ENCODE measurements at places on chromosomes 4 and X.

- no peak for DNase-seq
These were observed 1367.1 kb downstream of the STIM2 start for GRCh38 chr4:28227764-28228163.

- DNase-seq: no peak
These were observed 201.4 kb downstream of the SPOCK3 start for GRCh38 chr4:167032871-167033270.

GRCh38 chrX:13053171-13053570 is 8.8 kb upstream of the FAM9C start:
- no peak for DNase-seq

DNA sequence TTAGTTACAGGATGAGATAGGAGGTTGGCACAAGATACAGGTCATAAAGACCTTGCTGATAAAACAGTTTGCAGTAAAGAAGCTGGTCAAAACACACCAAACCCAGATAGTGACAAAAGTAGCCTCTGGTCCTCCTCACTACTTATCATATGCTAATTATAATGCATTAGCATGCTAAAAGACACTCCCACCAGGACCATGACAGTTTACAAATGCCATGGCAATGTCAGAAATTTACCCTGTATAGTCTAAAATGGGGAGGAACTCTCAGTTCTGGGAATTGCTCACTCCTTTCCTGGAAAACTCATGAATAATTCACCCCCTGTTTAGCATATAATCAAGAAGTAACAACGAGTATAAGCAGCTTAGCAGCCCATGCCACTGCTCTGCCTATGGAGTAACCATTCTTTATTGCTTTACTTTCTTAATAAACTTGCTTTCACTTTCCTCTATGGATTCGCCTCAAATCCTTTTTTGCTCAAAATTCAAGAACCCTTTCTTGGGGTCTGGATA is 1254.4 kb downstream of the PCDH7 start:
- no peak for DNase-seq

DNA sequence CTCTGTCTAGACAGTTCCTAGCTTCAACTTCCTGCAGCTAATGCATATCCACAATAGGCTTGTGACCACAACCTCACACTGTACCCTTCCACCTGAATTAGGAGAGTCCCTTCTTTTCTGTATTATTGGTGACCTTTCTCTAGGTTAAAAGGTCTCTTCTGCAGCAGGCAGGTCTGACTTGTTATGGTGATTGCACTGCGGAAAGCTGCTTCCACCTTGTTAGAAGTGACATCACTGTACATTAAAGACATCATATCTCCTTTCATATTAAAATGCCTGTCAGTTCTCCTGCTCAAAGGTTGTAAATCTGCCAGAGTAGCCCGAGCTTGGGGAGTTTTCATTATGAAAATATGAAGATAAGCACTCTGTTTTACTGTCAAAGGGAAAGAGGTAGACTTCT is 21.5 kb upstream of the LSM6 start:
- DNase-seq: no peak

DNA sequence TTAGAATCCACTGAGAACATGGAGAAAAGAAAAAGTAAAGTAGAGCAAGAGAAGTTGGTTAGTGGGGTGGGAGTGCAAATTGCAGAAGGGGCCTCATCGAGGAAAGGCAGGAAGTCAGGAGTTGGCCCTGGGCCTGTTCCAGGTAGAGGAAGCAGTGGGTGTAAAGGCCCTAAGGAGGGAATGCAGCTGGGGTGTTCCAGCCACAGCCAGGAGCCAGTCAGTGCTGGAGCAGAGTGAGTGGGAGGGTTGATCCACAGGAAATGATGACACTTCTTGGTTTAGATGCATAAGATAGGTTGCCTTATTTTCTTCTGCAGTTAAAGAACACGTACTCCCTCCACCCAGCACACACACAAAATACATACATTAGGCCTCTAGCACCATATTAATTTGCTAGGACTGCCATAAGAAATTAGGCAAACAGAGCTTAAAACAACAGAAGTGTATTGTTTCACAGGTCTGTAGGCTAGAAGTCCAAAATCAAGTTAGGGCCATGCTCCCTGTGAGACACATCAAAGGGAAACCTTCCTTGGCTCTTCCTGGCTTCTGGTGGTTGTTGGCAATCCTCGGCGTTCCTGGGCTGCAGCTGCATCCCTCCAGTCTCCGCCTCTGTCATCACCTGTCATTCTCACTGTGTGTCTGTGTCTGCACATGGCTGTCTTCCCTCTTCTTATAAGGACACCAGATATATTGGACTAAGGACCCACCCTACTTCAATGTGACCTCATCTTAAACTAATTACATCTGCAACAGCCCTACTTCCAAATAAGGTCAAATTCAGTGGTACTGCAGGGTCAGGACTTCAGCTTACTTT is 205.9 kb downstream of the AASDH start:
- no peak for DNase-seq

DNA sequence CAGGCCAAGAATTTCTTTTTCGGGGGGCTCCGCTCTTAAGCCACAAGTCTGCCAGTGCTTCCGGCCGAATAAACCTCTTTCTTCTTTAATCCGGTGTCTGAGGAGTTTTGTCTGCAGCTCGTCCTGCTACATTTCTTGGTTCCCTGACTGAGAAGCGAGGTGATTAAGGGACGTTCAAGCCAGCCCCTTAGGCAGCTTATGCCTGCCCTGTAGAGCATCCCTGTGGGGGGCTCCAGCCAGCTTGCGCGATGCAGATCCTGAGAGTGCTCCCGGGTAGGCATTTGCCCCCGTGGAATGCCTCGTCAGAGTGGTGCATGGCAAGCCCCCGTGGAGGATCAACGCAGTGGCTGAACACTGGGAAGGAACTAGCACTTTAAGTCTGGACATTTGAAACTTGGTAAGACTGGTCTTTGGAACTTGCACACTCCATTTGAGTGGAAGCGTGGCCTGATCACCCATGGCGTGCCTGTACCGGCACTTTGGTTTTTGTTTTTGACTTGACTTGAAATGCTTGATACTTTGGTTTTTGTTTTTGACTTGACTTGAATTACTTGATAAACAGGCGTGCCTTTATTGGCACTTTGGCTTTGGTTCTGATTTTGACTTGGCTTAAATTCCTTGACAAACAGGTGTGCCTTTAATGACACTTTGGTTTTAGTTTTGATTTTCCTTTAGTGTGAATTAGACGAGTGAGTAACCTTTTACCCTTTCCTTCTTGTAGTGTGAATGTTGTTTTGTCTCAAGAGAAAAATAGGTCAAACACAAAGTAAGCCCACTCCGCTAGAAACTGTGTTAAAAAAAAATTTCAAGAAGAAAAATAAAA is 6.1 kb downstream of the ACOX3 start:
- no peak for DNase-seq

DNA sequence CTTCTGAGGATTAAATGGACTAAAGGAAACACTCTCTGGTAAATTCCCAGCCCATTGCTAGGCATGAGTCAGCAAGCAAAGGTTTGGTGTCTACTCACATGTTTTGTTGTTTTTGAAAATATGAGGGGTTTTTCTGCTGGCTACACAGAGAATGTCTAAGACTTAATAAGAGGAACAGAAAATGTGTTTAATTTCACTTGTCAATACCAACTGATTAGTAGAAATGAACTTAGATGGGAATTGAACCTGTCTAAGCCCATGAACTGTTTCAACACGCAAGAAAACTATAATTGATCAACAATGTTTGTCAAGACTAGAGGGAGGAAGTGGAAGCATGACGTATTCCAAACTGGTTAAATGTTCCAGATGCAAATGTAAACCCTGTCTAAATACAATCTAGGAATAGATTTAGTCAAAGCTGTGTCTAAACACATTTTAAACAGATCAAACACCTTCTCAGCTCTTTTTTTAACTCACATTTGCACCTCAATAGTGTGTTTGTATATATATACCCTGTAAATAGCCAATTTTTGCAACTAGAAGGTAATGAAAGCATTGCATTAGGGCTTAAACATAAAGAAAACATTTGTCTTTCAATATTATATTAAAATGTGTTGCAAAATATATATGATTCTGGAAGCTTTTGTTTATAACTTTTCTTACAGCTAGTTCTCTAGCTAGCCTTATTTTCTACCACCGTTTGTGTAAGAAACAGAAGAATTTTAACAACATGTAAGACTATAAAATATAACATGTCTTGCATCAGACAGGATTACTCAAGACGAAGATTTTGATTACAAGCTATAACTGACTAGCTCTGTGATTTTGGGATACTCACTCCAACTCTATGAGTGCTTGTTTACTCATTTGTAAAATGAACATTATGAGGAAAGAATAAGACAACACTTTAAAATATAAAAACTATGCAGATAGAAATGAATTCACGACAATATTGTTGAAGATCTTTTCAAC is 607.8 kb downstream of the FSTL5 start:
- DNase-seq: no peak

DNA sequence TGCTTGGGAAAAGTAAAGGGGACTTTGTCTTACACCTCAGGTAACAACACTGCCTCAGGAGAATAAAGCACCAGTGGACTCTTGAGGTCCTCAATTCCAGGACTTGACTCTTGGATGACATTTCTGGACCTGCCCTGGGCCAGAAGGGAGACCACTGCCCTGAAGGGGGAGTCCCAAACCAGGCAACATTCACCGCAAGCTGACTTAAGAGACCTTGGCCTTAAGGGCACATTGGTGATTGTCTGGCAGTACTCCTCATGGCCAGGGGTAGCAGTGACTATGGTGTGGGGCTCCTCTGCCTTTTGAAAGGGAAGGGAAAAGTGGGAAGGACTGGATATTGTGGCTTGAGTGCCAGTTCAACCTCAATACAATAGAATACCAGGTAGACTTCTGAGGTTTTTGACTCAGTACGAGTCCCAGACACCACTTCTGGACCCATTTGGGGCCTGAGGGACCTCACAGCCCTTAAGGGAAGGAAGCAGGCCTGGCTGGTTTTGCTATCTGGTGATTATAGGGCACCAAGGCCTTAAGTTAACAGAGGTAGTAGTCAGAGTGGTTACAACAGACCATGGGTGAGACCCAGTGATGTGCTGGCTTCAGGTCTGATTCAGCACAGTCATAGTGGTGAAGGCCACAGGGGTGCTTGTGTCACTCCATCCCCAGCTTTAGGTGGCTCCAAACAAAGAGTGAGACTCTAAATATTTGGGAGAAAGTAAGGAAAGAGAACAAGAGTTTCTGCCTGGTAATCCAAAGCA is 121.2 kb upstream of the TET2 start:
- no peak for DNase-seq

DNA sequence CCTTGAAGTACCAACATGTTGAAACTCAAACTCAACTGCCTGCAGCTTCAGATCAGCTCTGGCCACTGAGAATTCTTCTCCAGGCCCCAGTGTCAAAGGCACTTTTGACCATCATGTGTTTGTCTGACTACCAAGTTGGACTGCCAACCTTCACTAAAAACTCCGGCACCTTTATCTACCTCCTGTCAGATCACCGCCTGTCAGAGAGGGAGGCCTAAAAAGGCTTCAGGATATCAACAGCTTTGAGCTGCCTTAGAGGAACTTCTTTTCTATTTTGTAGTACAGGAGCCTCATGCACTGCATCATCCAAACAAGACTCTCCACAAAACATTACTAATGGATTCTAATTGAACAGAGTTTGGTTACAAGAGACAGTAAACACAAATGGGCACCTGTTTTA is 2.8 kb downstream of the ACSL1 start:
- DNase-seq: no peak

- no peak for DNase-seq
These were observed 17.7 kb upstream of the LAMP2 start for GRCh38 chrX:120486786-120487185.

DNA sequence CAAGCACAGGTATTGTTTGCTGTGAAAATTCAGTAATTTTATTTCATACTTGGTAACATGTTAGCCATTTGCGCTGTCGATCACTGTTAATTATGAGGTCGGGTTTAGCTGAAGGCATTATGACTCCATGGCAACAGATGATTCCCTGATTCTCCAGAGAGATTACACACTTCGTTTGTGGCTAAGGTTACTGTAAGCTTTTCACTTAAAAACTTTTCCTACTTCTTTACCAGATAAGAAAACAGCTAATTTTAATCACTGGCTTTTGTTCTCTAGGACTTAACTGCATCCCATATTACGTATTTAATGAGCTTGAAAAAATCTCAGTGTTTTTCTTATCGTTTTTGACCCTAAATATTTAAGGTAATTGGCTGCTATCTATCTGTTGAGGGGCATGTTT is 2.1 kb downstream of the GSTCD start:
- no peak for DNase-seq

DNA sequence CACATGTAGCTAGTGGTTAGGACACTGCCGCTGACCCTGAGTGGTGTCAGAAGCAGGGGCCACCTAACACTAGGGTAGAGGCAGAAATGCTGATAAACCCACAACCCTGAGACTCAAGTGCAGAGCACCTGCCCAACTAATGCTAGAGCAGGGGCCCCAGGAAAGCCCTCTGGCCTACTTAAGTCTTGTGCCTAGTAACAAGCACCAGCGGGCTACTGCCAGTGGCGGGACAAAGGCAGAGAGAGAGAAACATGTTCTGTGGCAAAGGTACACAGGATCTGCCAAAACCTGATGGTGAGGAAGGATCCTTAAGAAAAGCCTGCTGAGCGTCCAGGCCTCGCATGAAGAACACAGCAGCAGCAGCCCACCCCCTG is 172.4 kb downstream of the PRDM5 start:
- DNase-seq: no peak

DNA sequence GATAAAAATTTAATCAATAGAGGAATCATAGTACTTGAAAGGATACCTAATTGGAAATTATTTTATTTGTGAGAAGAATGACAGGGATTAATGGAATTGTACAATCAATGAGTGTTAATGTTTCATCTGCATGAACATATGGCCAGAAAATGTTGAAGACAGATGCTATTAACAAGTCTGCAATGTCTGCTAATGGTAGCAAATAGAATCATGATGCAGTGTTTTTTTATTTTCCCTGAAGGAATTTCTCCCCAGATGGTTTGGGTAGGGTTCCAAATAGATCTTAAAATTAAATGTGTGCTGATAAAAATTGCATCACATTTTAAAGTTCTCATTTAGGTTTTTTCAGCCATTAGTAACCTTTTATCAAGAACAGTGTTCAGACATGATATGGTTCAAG is 291.3 kb upstream of the TRAM1L1 start:
- DNase-seq: no peak

- DNase-seq: peak; percentile 42
These were observed 22.8 kb downstream of the GPRIN3 start for GRCh38 chr4:89284828-89285227.

DNA sequence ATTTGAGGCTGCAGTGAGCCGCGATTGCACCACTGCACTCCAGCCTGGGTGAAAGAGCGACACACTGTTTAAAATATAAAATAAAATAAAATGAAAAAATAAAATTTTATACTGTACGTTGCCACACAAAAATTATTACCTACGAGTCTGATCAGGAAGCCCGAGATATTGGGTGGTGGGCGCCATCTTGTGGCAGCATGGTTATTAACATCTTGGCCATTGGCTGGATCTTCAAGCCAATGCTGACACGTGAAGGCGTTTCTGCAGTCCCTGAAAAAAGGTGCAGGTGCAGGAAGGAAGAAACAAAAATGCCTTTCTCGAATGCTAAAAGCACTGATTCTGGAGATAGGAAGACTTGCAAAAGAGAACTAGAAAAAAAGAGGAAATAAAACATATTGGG is 4.9 kb upstream of the TLR8 start:
- DNase-seq: peak; percentile 24
